ENCODE measurements at places on chromosomes 11 and 22.
A peak's percentile ranks its signal among the peaks of the same experiment; 100 is the strongest.

- DNase-seq, result no peak
Measured at GRCh38 chr11:330307-330693, 9.6 kb upstream of the IFITM3 start.

DNA sequence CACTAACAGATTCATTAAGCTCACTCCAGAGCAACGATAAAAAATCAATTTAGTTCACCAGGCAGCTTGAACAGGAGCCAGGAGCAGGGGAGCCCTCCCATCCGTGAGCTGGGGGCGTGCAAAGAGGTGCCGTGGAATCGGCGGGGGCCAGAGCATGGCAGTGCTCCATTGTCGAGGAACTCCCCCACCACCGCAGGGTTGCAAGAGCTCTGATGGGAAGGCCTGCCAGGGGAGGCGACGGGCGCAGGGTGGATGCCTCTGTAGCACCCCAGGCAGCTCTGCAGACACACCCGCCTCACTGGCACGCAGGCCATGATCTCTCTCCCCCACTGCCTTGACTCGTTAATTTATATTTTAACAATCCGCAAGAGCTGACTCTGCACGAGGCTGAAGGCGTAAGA lies 433.2 kb downstream of the MIAT start:
- no peak for DNase-seq

DNA sequence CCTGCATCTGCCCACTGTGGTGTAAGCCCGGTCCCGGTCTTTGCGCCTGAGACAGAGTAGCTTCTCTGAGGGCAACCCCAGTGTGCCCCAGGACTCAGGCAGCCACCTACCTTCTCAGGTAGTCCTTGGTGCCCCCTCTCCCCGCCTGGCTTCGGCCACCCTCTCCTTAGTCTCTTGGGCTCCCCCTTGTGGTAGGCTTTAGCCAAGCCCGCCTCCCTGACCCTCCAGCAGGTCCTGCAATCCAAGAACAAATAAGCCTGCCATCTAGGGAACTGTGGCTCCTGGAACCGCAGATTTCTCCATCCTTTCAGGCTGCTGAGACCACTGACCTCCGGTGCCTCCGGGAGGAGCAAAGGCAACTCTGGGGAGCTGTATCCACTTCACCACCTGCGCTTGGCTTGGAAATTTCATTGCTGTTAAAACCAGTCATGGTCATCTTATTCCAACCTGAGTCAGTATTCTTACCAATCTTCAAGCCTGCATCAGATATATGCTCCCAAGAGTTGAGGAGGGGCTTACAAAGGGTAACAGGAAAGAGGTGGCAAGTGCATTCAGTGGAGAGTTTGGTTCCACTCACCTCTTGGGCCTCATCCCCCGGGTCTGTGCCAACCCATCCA lies 52.8 kb upstream of the TENM4 start:
- DNase-seq, result no peak

- DNase-seq, result no peak
Measured at GRCh38 chr11:18836417-18836816, 44.8 kb upstream of the PTPN5 start.

DNA sequence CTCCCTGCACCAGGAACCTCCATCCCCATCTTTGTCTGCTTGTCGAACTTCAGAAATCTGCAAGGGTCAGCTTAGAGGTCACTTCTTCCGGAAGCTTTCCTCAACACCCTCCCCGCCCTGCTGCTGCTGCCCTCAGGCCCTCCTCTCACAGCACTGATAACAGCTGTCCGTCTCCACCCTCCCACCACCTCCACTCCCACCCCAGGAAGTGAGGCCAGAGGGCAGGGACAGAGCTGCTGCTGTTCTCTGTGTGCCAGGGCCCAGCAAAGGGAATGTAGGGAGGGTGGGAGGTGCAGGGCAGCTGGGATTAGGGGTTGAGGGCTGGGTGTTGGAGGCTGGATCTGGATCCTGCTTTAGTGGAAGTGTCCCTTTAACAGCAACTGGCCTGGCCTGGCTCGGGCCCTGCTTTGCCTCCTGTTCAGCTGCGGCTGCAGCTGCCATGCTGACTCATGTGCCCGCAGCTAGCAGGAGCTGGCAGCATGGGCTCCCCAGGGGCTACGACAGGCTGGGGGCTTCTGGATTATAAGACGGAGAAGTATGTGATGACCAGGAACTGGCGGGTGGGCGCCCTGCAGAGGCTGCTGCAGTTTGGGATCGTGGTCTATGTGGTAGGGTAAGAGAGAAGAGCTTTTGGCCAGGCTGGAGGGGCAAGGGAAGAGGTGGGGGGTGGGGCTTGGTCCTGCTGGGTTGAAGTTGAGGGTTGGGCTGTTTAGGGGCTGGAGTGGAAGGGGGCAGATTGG lies at the start of gene P2RX6:
P2RX6 (plus strand) TSS at position 440 of the 740 bp plus-strand sequence; CDS start at position 450, 10 bp downstream.
- peak; percentile 20 for DNase-seq

- DNase-seq, result no peak
Measured at GRCh38 chr11:117087446-117087845, 10.8 kb downstream of the SIK3 start.

- no peak for DNase-seq
Measured at GRCh38 chr11:86761978-86762377, 38.4 kb upstream of the PRSS23 start.

- no peak for DNase-seq
Measured at GRCh38 chr11:121901886-121902285, 214.1 kb downstream of the BLID start.

- DNase-seq, result no peak
Measured at GRCh38 chr11:47028195-47029093, 91.9 kb downstream of the CSTPP1 start.

- no peak for DNase-seq
Measured at GRCh38 chr11:125756050-125756449, 10.0 kb downstream of the PATE1 start.

DNA sequence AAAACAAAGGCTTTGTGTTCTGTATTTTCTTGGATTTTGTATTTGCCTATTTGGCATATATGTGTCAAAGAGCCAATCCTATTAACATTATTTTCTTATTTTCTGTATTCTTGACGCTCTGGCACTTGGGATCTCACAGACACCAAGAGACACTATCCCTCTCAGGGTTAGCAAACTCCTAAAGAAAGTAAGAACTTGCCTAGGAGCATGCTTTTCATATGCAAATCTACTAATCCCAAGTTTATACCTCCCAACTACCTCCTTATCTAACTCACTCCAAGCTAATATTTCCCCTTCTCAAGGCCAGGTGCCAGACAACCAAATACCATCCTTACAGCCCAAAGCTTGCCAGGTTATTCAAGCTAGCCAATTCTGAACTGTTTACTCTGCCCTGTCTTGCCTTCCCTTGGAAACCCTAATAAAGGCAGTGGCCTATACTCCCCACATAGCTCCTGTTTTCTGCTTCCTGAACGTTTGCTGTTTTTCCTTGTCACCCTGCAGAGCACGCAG lies 455.4 kb upstream of the ANO3 start:
- no peak for DNase-seq

DNA sequence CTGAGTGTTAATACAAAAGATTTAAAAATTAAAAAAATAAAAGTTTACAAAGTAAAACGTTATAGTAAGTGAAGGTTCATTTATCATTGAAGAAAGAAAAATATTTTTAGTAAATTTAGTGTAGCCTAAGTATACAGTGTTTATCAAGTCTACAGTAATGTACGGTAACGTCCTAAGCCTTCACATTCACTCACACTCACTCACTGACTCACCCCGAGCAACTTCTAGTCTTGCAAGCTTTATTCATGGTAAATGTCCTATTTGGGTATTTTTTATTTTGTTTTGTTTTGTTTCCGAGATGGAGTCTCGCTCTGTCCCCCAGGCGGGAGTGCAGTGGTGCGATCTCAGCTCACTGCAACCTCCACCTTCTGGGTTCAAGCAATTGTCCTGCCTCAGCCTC lies 8.8 kb downstream of the CASTOR1 start:
- DNase-seq, result no peak

DNA sequence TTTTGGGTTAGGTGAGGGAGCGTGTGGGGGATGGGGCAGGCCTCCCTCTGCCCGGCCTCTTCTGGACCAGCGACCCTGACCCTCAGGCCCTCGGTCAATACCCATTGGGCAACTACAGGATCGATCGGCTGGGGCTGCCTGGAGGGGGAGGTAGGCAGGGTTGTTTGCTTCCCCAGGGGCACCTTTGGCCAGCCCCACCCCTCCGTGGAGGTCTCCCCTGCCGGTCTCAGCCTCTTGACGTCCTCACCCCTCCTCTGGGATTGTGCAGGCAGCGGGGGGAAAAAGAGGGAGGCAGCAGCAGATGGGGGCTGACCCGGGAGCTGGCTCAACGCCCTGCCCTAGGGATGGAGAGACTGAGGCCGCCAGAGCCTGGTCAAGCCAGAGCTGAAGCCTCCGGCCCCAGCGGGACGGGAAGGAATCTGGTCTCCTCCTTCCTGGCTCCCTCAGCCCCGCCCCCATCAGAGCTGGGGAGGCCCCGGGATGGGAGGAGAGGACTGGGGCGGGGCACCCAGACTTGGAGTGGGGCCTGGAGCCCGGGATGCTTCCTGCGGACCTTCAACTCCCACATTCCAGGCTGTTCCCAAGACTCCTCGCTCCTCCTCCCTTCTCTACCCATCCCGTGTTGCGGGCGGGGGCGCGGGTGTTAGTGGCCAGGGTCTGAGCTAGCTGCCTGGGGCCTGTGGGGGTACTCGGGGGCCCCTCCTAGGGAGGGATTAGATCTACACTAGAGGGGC lies 14.4 kb upstream of the CDC42EP1 start:
- peak; percentile 96 for DNase-seq

DNA sequence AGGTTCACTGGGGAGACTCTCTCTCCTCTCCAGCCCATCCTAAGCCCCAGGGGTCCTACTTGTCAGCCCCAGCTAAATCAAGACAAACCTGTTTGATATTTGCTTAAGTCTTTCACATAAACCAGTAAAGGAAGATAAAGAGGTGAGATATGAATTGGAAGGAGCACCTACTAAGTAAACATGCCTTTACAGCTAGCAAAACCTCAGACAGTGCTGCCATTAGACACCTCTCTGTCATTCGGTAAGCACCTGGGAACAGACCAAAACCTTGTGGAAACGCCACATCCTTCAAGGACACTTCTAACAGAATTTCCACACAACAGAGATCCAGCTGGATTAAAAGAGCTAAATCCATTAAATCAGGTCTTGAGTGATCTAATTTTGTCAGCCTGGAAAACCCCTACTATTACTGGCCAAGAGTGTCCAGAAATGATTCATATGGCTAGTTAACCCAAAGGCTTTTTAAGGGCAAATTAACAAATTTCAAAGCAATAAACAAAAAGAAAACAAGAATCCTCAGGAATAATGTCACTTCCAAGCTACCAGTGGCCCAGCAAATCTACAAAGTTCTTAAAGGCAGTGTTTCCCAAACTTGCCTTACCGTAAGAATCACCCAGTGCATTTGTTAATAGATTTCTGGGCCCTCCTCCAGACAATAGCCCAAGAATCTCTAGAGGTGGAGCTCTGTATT lies 2.4 kb downstream of the VPS37C start:
- DNase-seq, result no peak

DNA sequence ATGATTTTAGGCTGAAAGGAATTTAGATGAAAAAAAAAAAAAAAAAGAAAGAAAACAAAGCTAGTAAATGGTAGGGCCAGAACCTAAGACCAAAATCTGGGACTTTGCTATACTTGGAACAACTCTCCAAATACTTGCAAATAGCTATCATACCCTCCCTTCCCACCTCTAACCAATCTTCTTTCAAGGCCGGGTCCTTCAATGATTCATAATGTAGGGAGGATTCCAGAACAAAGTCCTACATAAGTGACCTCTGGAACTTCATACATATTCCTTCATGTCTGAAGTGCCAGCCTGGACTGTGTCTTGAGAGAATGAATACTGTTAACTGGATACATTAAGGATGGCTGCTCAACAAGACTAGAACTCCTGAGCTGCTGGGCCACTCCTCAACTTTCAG lies 9.9 kb downstream of the STK33 start:
- DNase-seq, result no peak

GRCh38 chr22:46006379-46007002 lies 29.5 kb upstream of the WNT7B start:
- DNase-seq, result peak; percentile 60

- no peak for DNase-seq
Measured at GRCh38 chr22:29512031-29512430, 32.0 kb downstream of the NEFH start.

- no peak for DNase-seq
Measured at GRCh38 chr11:96538104-96538503, 148.3 kb downstream of the JRKL start.

GRCh38 chr22:41245917-41246499 lies 5.3 kb upstream of the CHADL start:
- DNase-seq, result no peak

DNA sequence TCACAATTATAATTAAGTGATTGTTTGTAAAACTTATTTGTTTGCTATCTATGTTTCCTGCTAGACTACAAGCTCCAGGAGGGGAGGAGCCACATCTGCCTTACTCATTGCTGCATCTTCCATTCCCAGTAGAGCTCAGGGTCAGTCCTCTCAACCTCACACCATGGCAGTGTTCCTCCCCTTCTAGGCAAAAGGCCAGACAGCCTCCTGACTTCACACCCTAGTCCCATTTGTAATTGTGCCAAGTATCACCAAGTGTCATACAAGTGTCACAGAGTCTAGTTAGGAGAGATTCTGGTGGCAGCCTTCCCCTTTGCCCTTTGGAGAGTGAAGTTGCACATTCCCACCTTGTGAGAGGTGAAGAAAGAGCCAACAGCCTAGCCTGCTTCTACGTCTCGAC lies 490.4 kb downstream of the INSC start:
- DNase-seq, result no peak

DNA sequence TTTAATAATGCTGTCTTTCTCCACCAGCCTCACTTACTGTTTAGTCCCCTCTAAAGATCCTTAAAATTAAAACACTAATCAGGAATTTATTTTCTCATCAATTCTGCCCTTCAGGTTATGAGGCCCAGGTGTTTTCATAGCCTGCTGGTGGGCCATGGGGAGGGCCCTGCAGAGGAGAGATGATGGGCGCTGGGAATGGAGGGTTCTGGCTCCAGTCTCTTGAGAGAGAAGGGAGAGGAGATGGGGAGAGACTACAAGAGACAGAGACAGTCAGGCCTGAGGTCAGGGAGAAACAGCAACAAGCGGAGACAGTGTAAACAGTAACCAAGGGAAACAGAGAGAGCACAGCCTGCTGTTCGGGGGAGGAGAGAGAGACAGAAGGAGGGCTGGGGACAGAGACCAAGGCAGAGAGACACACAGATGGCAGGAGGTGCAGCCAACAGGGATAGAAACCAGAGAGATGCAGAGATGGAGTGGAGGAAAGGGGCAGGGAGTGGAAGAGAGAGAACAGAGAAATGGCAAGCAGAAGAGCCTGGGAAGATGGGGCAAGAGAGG lies 187.3 kb upstream of the SYT13 start:
- DNase-seq, result no peak

GRCh38 chr22:41347066-41347859 lies 34.5 kb upstream of the TEF start:
- no peak for DNase-seq

GRCh38 chr11:19291064-19291463 lies 50.3 kb upstream of the E2F8 start:
- DNase-seq, result no peak

DNA sequence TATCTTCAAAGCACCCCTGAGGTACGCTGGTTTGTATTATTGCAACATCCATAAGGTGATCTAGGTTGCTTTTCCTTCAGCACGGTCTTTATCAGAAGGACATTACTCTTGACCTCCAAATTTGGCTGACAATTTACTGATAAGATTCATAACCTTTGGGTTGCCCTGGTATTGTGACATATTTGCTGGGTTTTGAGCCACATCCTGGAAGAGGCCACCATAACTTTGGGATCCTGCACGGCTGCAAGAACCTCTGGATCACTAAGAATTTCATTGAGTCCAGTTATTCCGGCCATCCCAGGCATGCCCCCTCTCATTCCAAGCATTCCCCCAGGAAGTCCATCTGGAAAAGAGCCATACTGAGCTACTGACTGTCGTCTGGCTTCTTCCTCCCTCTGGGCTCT lies 6.5 kb upstream of the PLET1 start:
- no peak for DNase-seq

GRCh38 chr22:37379722-37380121 lies 47.6 kb downstream of the ELFN2 start:
- DNase-seq, result no peak

Measured in skin of body (tissue), 3 donors.